ENCODE measurements at places on chromosomes 11 and 22. TPM values are rescaled to one million over a fixed set of nuclear protein-coding genes. Genes with fewer than 3 reads are reported as not detected.

GRCh38 chr11:3927129-3927796 lies 71.8 kb downstream of the STIM1 start:
- no peak for DNase-seq

Gene GGTLC3
- total RNA-seq = not detected

Gene SCGB1C1
- total RNA-seq = not detected

GRCh38 chr22:38018938-38019827 lies 34.8 kb upstream of the SOX10 start:
- no peak for DNase-seq

Gene CARD10
- 0.31 TPM for total RNA-seq

DNA sequence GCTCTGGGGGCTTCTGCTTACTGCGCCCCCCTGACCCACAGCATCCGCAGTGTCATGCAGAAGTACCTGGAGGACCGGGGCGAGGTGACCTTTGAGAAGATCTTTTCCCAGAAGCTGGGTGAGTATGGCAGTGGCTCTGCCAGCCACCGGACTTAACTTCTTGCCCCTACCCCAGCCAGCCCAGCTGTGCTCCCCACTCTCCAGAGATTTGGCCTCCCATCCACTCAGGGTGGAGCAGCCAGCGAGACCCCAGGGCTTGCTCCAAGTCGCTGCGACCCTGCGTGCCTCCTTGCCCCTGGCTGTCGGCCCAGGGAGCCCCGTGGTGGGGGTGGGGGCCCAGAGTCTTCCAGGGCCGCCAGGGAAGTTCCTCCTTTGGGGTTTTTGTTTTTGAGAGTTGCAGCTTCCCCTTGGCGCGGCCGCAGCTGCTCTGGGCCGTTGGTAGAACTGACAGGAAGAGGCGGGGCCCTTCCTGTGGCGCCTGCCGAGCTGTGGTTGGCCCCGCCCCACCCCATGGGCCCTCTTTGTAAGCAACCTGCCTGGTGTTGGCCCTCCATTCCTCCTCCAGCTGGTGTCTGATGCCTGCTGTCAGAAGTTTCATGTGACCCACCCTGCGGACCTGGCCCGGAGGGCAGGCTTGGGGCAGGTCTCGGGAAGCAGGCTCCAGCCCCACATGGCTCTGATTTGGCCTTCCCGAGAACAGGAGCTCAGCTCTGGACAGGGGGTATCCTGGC lies 11.1 kb downstream of the GRK2 start:
- DNase-seq = peak; percentile 90

DNA sequence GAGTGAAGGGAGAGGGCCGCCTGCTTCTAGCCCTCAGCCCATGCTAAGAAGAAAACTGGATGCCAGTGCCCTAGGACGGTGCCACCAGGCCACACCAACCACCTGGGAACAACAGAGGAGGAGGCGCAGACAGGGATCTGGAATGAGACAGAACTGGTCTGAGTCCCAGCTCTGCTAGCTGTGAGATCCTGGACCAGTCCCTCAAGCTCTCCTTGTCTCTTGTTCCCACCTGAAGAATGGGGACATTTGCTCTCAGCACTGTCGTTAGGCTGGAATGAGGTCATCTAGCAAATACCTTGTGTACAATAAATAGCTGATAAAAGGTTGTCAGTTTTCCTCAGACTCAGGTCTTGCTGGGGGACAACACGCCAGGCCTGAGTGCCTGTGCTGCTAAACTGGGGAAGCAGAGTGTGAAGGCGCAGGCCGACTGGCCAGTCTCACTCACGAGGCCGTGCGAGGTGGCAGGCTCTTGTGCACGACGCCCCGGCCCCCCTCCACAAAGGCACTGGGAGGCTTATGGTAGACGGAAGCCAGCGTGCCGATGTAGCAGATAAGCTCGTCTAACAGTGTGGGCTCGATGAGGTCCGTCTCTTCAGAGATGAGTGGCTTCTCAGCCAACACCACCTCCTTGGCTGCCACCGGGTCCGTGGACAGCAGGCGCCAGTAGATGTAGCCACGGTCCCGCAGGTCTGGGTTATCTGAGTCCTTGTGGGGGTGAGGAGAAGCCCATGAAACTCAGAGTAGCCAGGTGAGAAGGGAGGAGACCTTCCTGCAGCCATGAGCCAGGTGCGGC lies 25.8 kb upstream of the RASL10A start:
- no peak for DNase-seq

Gene LINC01488
- not detected for total RNA-seq

DNA sequence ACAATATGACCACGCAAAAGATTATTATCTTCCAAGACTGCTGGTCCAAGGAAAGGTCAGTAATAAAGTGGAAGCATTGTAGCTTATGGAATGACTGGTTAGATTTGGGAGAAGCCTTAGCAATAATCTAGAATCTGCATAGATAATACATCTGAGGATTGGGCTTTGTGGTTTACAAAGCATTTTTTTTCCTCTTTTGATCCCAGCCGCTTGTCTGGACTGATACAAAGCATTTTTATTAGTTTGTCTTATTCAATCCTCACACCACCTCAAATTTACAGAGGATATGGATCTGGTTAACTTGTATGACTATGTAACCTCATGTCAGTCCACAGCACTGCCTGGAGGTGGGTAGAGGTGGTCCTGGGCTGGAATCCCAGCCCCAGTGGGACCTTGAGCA lies 990 bp upstream of the THRSP start:
- no peak for DNase-seq

Gene C22orf42
- not detected for total RNA-seq

DNA sequence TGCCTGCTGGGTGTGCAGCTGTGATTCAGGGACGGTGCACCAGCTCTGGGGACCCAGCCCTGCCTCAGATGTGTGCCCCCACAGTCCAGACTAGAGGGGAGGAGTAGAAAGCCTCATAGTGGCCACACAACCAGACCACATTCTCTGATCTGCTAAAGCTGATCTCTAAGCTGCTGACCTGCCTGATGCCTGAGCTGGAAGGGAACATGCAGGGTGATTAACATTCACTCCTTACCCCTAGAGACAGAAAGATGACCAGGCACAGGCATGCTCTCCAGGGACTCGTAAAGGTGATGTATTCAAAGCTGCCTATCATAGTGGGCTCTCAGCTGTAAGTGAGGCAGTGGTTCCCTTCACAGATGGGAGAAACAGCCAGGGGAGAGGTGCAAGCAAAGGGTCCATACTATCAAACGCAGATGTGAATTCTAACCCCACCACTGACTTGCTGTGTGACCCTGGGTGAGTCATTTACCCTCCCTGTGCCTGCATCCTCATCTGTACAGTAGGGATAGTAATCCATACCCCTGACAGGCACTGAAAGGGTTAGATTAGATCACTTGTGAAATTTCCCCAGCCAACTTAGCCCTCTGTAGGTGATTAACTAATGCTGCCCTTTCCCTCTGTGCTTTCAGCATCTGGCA lies 29.0 kb upstream of the LRRC32 start:
- no peak for DNase-seq

DNA sequence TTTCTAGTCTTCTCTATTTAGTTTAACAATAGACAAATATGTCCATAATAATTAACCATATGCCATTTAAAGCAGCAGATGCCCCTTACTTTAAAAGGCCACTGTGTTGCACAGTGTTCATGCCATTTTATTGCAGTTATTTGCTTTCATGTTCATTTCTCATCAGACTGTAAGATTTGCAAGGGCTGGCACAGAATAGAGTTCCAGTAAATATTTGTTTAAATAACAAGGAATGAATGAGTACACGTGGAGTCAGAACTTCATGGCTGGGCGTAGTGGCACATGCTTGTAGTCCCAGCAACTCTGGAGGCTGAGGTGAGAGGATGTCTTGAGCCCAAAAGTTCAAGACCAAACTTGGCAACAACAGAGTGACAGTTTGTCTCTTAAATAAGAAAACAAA lies 1228.6 kb downstream of the LRRC4C start:
- no peak for DNase-seq

Gene MICALL1
- total RNA-seq = 31.3 TPM

- DNase-seq = peak; percentile 32
Observed at GRCh38 chr11:35343033-35343598, 76.2 kb downstream of the SLC1A2 start.

DNA sequence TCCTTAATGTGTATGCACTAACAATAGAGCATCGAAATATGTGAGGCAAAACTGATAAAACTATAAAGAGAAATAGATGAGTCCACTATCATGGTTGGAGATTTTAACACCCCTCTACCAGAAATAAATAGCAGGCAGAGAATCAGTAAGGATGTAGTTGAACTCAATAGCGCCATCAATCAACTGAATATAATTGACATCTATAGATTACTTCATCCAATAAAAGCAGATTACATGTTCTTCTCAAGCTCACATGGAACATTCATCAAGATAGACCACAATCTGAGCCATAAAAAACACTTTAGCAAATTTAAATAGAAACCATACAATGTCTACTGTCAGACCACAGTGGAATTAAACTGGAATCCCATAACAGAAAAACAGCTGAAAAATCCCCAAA lies 46.9 kb upstream of the NUP160 start:
- DNase-seq = no peak

- no peak for DNase-seq
Observed at GRCh38 chr22:30301995-30302809, 12.9 kb upstream of the CASTOR1 start.
